ENCODE measurements at places on chromosomes 7 and 10.

DNA sequence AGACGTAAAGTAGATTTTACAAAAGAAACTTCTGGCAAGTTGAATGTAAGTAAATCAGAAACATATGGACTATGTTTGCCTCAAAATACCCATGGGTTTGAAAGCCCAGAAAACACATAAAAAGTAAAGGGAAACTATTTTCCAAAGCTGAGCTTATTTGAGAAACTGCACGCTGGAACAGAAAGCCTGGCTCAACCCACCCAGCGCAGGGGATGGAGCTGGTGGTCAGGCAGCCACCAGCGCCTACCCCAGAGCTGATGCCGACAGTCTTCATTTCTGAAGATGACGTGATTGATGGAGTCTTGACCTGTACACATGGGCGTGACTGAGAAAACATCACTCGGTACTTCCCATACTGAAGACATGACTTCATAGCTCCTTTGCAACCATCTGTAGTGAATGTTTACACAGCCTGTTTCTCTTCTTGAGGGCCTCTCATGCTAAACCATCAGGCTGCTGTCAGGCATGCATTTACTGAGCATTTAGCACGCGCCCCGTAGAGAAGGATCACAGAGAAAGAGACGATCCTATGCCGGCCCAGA is 232.6 kb upstream of the AUTS2 start:
- DNase-seq: no peak

DNA sequence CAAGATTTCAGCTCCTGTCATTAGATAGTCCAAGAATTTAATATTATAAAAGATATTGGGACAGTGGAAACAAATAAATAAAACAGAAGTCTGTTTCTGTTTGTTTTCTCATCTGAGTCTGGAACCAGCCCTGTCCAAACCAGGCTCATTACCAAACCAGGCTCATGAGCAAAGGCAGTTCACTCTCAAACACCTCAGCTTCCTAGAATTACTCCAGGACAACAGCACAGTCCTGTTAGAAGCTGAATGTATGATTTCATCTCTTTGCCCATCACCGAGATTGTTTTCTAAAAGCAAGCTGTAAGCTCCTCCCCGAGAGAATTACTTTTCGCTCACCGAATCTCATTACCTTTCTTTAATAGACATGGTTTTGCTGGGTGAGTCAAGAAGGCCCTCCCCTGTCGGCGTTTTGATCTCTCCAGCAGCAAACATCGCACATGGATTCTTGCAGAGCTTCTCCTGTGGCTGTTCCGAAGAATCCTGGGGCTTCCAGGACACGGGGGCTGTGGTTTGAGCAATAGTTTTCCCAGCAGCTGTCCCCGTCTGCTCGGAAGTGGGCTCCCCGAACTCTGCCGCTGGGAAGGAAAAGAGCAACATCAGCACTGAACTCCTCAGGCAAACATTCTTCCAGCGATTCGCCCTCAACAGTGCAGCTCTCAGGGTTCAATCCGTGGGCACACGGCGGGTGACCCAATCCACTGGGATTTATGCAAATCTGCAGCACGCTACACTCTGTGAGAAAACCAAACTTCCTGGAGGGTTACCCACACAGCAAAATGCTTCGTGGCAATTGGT is 112.5 kb downstream of the SVIL start:
- no peak for DNase-seq

GRCh38 chr7:140004672-140005071 is 58.1 kb downstream of the PARP12 start:
- DNase-seq: no peak

DNA sequence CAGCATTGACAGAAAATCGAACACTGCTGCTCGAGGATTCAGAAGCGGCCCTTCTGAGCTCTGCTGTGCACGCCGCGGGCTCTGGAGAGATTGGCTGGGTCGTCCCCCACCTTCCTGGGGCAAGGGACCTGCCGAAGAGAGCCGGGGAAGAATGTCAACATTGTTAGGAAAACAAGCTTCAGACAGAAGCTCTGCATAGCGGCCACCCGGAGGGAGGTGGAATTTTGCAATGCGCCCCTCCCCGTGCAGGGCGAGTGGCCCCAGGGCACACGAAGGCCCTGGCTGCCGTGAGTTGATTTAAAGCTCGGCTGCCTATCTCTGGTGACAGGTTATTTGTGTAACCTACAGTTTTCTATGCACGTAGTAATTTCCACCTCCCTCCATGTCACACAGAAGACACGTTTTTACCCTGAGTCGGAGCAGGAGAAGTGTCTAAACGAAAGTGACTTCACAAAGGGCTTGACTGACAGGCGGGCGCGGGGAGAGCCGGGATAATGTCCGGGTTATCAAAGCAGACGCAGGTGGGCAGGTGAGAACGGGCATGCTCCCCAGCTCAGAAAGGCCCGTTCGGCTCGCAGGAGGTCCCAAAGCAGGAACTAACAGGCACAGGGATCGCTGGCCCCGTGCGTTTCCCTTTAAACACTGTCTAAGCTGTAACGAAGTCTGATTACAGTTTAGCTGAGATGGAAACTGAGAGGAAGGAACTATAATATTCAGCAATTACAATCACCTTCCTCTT is 84.6 kb downstream of the PDGFA start:
- DNase-seq: no peak

DNA sequence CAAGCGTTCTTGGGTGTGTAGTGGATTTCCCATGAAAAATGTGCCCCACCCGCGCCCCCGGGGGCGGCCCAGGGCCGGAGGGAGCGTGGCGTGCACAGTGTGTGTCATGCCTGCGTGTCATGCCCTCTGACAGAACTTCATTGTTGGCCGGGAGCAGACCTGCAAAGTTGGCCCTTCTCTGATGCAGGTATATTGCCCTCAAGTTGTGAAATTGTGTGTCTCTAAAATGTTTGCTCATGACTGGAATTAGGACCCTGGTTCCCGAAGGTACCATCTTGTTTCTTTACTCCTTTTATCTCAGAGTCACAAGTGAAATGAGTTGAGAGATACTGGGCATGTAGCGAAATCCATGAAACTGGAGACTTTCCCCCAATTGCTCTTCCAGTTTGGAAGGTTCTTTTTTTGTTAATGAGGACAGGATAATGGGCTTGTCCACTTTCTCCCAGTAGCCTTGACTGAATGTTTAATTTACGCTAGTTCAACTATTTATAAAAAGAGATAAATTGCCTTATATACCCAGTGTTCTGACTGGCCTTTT is 26.2 kb downstream of the ADK start:
- DNase-seq: peak; percentile 17

DNA sequence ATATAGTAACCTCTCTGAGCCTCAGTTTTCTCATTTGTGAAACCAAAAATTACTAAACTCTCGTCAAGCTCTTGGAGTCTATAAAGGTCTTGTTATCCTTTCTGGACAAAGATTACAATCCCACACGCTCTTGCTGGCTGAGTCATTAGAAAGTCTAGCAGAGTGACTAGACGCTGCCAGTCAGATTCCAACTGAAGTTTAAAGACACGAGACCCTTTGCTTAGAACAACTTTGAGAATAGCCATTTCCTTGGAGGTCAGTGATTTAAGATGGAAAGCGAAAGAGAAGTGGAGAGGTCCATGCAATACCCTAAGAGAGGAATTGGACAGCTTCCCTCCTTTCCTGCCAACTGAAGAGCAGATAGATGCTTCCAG is 119.5 kb downstream of the APBB1IP start:
- DNase-seq: no peak

- DNase-seq: no peak
Observed at GRCh38 chr10:112783351-112784021, 166.6 kb upstream of the TCF7L2 start.

DNA sequence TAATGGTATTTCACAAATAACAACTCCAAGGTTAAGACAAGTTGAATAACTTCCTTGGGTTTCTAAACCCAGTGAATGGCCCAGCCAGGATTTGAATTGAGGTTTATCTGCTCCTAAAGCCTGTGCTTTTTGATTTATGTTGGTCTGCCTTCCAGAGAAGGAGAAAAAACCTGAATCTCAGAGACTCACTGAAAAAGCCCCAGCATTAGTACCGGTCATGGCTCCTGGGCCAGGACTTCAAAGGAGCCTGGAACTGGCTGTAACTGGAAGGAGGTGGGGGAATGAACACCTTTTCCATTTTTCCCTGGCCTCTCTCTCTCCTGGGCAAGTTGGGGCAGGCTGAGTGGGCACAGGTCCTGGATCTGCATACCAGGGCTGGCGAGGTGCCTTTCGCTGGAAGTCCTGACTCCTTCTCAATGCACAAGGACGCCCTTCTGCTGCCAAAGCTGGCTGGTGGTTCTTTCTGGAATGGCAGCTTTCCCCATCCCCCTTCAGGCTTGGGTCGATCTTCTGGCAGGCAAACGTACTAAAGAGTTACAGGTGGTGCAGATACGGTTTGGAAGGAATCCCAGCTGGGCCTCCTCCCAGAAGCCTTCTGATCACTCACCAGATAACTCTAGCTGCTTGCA is 268.2 kb downstream of the PTEN start:
- no peak for DNase-seq
